ENCODE measurements at places on chromosomes 7 and 10. TPM values are rescaled to one million over a fixed set of nuclear protein-coding genes. Genes with fewer than 3 reads are reported as not detected.

The SFRP5 gene
- total RNA-seq: 1.9 TPM

The TSPAN13 gene
- 13.2 TPM for total RNA-seq

The CD36 gene
- 0.06 TPM for total RNA-seq

The WDFY4 gene
- total RNA-seq: not detected

The TFEC gene
- not detected for total RNA-seq

The ASIC3 gene
- total RNA-seq: 12.2 TPM

The ERVW-1 gene
- not detected for total RNA-seq

The CYP2E1 gene
- total RNA-seq: 0.22 TPM

The ASB10 gene
- total RNA-seq: not detected
